HT1080 (cell line): ENCODE measurements at places on chromosomes 2 and 18.

DNA sequence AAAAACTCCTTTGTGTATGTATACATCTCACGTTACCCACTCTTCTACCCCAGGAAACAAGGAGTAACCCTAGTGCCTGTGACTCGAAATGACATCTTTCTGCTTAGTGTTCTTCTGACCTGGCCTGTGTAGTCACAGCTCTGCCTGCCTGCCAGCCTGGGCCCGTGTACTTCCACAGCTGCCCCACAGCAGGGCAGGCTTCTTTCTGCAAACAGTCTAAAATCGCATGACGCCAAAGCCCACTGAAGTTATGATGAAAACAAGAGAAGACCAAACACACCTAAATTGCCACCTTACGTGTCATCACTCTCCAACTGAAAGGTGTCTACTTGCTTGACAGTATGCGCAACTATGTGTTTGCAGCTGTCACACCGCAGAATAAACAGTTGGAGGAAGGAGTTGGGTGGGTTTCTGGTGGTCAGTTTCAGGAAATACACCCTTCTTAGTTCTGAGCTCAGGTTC is 1.5 kb downstream of the GAREM1 start:
- DNase-seq, result peak; percentile 27

DNA sequence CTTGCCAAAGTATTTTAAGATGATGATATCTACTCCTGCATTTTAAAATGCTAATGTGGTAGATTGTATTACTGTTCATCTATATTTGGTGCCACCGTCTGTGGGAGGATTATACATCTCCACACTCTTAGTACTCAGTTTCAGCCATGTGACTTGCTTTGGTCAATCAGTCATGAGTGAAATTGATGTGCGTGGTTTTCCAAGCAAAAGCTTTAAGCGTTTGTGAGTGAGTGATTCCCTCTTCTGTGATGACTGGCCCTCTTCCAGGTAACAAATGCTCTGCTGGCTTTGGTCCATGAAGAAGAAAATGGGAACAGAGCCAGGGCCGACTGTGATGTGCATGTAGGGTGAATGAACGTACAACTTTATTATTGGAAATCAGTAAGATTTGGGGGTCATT is 330.4 kb downstream of the LPIN1 start:
- peak; percentile 44 for DNase-seq

- DNase-seq, result no peak
Measured at GRCh38 chr18:50726960-50727589, 92.7 kb downstream of the MRO start.

GRCh38 chr2:63983986-63984605 is 35.1 kb downstream of the VPS54 start:
- DNase-seq, result no peak

- peak; percentile 92 for DNase-seq
Measured at GRCh38 chr2:189393440-189394111, 47.7 kb upstream of the WDR75 start.

- DNase-seq, result no peak
Measured at GRCh38 chr2:97851172-97851571, 137.8 kb downstream of the ZAP70 start.

DNA sequence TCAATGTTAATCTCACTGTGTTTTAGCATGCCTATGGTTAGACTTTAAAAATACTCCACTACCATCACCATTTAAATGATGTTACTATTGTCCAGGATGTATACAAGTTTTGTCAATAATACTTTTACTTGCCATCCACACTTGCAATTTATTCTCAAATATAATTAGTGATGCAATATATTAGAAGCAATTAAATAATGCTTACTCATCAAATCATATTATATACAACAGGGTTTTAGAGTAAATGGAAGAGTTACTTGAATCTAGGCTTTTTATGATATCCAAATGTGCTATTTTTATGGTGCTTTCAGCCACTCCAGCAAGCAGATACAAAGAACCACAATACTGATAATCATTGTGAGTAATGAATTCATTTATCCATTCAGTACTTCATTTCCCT is 461.1 kb downstream of the TMEM182 start:
- no peak for DNase-seq

GRCh38 chr2:38146275-38146906 is 70.4 kb upstream of the CYP1B1 start:
- DNase-seq, result peak; percentile 91

GRCh38 chr2:223937535-223937934 is 7.6 kb downstream of the WDFY1 start:
- no peak for DNase-seq

DNA sequence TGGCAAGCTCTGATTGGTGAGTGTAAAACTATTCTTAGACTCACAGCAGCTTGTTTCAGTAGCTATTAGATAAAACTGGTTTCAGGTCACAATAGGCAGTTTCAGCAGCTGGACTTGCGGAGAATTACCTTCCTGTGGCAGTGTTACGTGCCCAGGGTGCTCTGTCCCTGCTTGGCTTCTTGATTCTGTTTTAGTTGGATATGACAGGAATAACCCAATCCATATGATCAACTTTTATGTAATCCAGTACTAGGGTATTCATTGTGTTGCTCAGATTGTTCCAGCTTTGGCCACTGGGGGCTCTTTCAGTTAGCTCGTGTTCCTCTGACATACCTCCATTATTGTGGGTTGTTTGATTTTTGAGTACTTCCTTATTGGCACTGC is 43.1 kb downstream of the INPP4A start:
- peak; percentile 15 for DNase-seq

GRCh38 chr2:20506201-20506685 is 59.4 kb downstream of the RHOB start:
- peak; percentile 45 for DNase-seq

DNA sequence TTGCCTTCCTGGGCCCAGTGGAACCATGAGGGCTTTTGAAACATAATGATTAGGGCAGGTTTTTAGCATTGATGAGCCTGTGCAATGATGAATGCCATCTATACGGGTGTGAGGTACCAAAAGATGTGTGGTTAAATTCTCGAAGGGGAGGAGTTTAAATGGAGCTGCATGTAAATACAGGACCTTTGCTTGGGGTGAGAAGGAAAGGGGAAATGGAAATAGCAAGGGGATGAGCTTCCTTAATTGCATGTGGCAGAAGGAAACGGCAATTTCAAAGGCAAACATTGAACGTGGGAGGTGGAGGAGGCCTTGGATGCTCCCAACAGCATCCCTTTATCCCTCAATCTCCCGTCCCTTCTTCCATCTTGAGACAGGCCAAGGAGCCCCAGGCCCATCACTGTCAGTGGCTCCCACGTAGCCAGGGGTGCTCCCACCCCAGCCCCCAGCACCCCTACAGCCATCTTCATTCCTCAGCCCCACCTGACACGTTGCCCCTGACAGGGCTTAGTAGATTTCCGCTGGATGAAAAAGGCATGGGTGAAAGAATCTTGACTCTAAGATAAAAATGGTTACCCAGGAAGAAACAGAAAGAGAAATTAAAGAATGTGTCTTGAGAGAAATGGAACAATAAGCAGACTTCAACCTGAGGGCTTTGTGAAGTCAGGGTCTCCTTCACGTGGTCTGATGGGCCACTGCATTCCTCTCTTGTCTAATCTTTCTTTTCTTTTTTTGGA is 32.5 kb downstream of the INPP5D start:
- DNase-seq, result no peak

GRCh38 chr2:118613737-118614136 is 233.7 kb downstream of the EN1 start:
- no peak for DNase-seq
